Suprapubic skin (tissue), 4 donors: ENCODE measurements at places on chromosomes 3 and 15. TPM values are rescaled to one million over a fixed set of nuclear protein-coding genes. Genes with fewer than 3 reads are reported as not detected.

GRCh38 chr3:15401936-15402335 is 25.4 kb downstream of the METTL6 start:
- no peak for DNase-seq
- H3K27me3 ChIP-seq = no peaks in the 10 kb centered on the region
- H3K4me3 ChIP-seq = no peak overlapping the region
- H3K4me1 ChIP-seq = peaks cover 6% of the 10 kb centered on the region
- no peak overlapping the region for H3K27ac ChIP-seq

DNA sequence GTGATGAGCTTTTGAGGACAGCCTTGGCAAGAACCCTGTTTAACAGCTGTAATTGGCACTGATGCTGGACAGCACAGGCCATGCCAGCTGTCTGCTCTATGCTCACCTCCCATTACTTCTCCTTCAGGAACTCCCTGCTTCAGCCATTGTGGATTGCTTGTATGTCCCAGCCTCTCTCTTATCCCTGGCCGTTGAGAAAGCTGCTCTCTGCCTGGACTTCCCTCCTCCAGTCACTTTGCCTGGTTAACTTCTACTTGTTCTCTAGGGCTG is 444.5 kb downstream of the EPHB1 start:
- no peak overlapping the region for H3K27ac ChIP-seq
- no peak for DNase-seq
- no peaks in the 10 kb centered on the region for H3K36me3 ChIP-seq
- H3K4me1 ChIP-seq = no peaks in the 10 kb centered on the region

- no peaks in the 10 kb centered on the region for H3K36me3 ChIP-seq
- H3K4me3 ChIP-seq = peak overlapping the region; percentile 85
- H3K27me3 ChIP-seq = no peaks in the 10 kb centered on the region
- peaks cover 18% of the 10 kb centered on the region for H3K4me1 ChIP-seq
- DNase-seq = no peak
Observed at GRCh38 chr15:85381850-85382751, 1.7 kb downstream of the AKAP13 start.

DNA sequence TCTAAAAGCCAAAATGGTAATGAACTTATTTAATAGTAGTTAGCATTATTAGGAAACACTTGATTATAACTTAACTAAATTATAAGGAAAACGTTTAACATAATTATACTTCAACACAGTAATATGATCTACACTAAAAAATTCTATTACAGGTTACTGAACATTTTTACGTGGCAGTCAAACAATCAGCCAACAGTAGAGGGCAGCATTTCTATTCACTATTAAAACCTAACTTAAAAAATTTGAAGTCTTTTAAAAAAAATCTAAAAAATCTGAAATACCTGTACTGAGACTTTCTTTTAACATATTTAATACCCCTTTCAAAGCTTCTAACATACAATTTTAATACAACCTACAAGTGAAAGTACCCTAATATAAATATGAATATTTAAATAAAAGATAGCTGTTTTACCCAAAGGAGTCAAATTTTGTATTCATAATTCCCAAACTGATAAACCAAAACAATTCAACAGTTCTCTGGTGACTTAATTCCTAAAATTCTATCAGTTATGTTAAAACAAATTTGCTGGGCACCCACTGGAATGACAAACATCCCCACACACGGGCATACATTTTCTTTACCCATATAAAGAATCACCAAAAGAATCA is 41.5 kb downstream of the DLG1 start:
- H3K4me3 ChIP-seq = no peak overlapping the region
- no peak for DNase-seq
- H3K27me3 ChIP-seq = no peaks in the 10 kb centered on the region
- H3K27ac ChIP-seq = no peak overlapping the region
- H3K4me1 ChIP-seq = peaks cover 8% of the 10 kb centered on the region

DNA sequence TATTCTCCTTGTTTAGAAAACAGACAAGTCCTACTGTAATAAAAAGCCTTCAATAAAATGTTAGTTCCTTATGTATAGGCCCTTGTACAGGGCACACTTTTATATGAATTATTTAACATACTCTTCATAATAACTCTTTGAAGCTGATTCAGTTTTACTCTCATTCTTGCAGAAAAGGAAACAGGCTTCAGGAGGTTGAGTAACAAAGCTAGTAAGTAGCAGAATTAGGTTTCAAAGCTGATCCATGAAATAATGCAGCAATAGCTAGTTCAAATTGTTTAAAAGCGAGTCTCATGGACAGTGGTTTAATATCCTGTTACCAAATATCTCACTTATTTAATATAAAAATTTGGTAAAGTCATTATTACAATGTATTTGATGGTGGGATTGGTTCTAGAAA is 25.0 kb downstream of the TCF12 start:
- H3K4me3 ChIP-seq = no peak overlapping the region
- peaks cover 12% of the 10 kb centered on the region for H3K4me1 ChIP-seq
- peaks cover 3% of the 10 kb centered on the region for H3K36me3 ChIP-seq
- DNase-seq = no peak

DNA sequence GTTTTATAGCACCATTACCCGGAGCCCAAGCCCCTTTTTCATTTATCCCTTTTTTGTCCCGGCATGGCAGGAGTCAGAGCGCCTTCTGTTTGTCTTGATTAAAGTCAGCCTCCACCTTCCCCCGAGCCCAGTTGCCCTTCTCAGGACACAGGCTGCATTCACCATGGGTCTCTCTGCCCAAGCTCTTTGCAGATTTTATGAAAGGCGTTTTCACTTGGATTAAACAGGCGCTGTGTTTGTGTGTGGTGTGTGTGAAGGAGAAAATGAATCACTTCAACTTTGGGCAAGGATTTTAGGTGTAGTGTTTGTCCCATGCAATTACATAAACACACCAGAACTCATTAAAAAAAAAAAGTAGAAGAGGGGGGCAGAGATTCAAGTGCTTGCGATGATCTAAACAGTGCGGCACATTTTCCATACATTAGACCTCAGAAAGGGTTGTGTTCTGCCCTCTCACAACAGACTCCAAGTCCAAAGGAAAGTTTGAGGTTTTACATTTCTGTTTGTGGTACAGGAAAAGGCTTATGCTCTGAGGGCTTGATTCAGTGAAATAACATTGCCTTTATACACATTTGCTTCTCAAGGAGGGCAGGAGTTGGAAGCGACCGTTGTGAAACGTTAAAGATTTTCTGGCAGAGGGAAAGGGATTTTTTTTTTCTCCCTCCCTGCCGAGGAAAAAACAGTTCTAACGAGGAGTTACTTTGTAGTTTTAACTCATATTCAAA is 14.5 kb upstream of the IL16 start:
- H3K36me3 ChIP-seq = no peaks in the 10 kb centered on the region
- H3K27ac ChIP-seq = peak overlapping the region; percentile 72
- DNase-seq = peak; percentile 22
- peaks cover 25% of the 10 kb centered on the region for H3K4me1 ChIP-seq
- H3K27me3 ChIP-seq = peaks cover 7% of the 10 kb centered on the region

GRCh38 chr3:149819432-149819831 is 6.4 kb downstream of the RNF13 start:
- no peaks in the 10 kb centered on the region for H3K36me3 ChIP-seq
- DNase-seq = no peak
- H3K4me3 ChIP-seq = no peak overlapping the region
- H3K4me1 ChIP-seq = peaks cover 38% of the 10 kb centered on the region

- H3K4me1 ChIP-seq = no peaks in the 10 kb centered on the region
- no peaks in the 10 kb centered on the region for H3K27me3 ChIP-seq
- no peak overlapping the region for H3K4me3 ChIP-seq
- no peak for DNase-seq
Observed at GRCh38 chr15:25094519-25094918, 139.7 kb downstream of the SNRPN start.

GRCh38 chr15:22950256-22950990 is 29.7 kb downstream of the CYFIP1 start:
- no peak overlapping the region for H3K4me3 ChIP-seq
- no peaks in the 10 kb centered on the region for H3K27me3 ChIP-seq
- peaks cover 10% of the 10 kb centered on the region for H3K36me3 ChIP-seq
- peak overlapping the region; percentile 4 for H3K27ac ChIP-seq
- no peak for DNase-seq

- DNase-seq = no peak
- peaks cover 45% of the 10 kb centered on the region for H3K4me1 ChIP-seq
- no peaks in the 10 kb centered on the region for H3K27me3 ChIP-seq
- no peaks in the 10 kb centered on the region for H3K36me3 ChIP-seq
- peak overlapping the region; percentile 68 for H3K27ac ChIP-seq
- H3K4me3 ChIP-seq = no peak overlapping the region
Observed at GRCh38 chr15:31402511-31403056, 75.9 kb downstream of the KLF13 start.

ACKR4 gene
- total RNA-seq = 8.9 TPM

RAB27A gene
- 7.8 TPM for total RNA-seq

ITGA11 gene
- 3.6 TPM for total RNA-seq

ATP10A gene
- total RNA-seq = 5.4 TPM

ZMYND10 gene
- total RNA-seq = not detected

FSD2 gene
- not detected for total RNA-seq

TMEM40 gene
- total RNA-seq = 82.2 TPM

TTC23 gene
- total RNA-seq = 16.8 TPM
